ENCODE measurements at places on chromosomes 2 and 18.

DNA sequence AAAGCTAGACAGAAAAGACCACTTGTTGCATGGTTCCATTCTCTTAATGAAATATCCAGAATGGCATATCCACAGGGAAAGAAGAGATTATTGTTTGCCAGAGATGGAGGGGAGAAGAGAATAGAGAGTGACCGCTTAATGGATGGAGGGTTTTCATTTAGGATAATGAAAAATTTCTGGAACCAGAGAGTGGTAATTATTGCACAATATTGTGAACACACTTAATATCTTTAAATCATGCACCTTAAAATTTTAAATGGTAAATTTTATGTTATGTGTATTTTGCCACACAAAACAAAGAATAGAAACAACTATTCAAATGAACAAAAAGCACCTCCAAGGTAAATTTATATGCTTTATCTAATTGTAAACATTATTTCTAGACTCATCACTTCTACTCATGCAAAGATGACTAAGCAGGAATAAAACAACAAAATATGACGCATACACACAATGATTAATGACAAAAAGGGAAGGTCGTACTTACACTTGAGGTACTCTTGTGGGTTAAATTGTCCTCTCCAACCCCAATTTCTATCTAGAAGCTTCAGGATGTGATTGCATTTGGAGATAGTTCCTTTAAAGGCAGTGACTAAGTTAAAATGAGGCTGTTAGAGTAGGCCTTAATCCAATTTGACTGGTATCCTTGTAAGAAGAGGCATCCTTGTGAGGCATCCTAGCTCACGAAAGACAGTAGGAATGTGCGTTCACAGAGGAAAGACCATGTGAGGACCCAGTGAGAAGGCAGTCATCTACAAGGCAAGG, 18.7 kb upstream of the DHRS9 start:
- DNase-seq: no peak

GRCh38 chr18:78496079-78496478, 483.5 kb upstream of the SALL3 start:
- DNase-seq: no peak

DNA sequence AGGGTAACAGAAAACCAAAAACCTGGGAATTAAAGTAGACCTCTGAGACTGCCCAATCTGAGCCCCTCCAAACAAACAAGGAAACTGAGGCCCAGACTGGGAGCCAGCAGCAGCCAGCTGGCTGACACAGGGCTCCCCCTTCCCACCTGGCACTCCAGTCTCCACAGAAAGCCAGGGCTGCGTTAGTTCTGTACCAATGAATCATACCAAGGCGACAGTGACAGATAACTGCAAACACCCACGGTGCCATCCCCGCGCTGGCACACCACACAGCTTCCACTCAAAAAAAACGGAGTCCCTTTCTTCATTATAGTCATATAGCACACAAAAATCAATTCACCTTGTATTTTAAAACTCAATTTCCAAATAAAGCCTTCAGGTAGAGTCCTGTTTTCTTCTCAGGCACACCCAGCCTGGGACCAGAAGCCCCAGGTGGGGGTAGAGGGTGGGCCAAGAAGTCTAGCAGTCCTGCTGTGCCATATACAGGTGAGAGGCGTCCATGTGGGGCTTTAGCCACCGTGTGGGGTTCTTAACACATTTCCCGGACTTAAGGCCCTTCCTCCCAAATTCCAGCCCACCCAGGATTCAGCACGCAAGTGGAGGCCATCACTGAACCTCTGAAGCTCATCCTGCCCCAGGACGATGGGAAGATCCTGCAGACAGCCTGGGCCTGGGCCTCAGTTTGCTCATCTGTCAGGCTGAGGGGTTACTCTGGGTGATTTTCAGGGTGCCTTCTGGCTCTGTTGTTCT, 1.2 kb downstream of the PER2 start:
- DNase-seq: no peak

DNA sequence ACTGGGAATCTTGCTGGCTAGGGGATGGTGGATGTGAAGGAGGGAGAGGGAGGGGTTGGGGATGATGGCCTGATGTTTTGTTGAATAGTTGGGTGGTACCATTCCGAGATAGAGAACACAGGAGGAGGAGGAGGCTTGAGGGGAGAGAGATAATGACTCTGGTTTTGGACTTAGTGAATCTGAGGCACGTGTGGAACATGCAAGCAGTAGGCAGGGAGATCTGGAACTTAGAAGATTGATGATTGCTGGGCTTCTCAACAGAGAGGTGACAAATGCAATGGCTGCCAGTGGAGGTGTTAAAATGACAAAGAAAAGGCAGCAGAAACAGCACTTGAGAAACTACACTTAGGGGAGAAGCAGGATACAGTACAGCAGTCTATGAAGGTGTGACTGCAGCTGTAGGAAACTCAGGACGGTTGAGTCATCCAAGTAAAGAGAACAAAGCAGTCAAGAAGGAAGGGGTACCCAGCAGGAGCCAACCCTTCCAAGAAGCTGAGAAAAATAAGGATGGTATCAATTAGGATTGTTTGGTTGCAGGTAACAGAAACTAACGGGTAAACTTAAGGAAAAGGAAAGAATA, 221.4 kb upstream of the FBXO11 start:
- no peak for DNase-seq

GRCh38 chr18:9868857-9869714, 16.7 kb upstream of the TXNDC2 start:
- DNase-seq: no peak

- DNase-seq: no peak
These were observed 53.3 kb downstream of the INHBB start for GRCh38 chr2:120398996-120399888.

GRCh38 chr2:178142274-178143065, 30.2 kb downstream of the RBM45 start:
- DNase-seq: no peak

- DNase-seq: no peak
These were observed 141.9 kb downstream of the TTC32 start for GRCh38 chr2:19759880-19760279.

GRCh38 chr2:10634495-10634894, 55.3 kb downstream of the NOL10 start:
- DNase-seq: no peak

GRCh38 chr18:45127405-45127804, 446.7 kb downstream of the SETBP1 start:
- no peak for DNase-seq

DNA sequence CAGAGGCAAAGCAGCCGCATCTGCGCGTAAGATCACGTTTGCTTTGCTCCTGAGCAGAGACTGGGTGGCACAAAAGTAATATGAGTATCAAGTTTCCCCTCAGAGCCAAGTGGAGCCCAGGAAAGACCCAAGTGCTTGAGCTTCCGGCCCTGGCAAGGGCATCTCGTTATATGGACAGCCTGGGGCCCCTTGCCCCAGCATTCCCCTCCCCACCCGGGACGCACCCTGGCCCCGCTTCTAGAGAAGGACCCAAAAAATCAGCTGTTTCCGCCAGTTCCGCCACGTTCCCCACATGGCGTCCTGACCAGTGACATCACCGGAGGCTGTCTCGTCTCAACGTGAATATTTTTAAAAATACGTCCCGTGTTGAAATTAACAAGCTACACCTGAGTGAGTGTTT, 135.1 kb downstream of the NFATC1 start:
- DNase-seq: no peak

Measured in NCI-H1105 treated with DMSO at 0.1 percent for 48 hours (cell line).